ENCODE measurements at places on chromosomes 2 and 18.

DNA sequence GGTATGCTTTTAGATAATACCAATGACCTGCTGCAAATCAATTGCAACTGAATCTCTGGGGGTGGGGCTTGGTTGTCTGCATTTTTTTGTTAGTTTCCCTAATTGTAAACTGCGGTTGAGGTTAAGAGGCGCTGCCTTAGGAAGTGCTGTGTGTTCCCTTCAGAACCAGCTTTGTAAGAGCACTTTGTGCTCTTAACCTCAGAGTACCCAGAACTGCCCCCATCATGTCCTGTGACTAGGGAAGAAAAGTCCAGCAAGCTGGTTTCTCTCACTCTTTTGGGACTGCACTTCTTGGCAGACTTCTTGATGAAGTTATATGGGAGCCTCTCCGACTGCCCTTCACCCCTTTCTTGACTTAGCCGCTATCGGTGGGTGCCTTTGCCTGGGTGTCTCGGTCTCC lies 245.5 kb upstream of the CXCR4 start:
- no peak for DNase-seq

- no peak for DNase-seq
Measured at GRCh38 chr2:189014449-189015138, 40.4 kb downstream of the COL3A1 start.

GRCh38 chr18:70688286-70688685 lies 399.4 kb downstream of the SOCS6 start:
- DNase-seq, result no peak

DNA sequence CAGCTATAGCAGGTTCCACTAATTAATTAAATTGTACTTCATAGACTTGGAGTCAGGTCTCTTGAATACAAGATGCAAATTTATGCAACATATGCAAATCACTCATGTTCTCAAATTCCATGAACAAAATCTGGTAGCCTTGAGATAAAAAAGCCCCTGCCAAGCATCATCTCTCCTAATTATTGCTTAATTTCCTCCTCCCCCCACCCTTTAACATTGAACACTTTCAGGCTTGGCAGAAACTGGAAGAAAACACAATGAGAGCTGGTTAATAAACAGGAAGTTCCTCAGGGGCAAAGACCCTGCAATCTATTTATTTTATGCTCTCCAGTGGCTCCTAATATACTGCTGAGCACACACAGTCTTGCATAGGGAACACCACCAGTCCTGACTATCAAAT lies 35.6 kb upstream of the ACVR1 start:
- DNase-seq, result no peak

DNA sequence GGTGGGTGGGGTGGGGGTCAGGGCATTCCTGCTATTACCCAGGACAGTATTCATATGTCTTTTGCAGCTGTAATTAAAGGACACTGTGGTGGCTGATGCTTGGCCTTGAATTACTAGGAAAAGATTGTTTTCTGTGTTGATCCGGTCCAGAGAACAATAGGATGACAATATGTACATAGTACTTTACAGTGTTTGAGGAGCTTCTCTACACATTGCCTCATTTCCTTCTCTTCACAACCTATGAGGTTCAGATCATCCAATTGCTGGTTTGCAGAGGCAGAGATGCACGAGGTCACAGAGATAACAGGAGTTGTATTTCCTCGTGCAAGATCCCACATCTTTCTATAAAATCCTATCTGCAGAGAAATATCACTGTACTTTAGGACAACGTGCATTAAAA lies 119.5 kb downstream of the LIPG start:
- DNase-seq, result no peak

DNA sequence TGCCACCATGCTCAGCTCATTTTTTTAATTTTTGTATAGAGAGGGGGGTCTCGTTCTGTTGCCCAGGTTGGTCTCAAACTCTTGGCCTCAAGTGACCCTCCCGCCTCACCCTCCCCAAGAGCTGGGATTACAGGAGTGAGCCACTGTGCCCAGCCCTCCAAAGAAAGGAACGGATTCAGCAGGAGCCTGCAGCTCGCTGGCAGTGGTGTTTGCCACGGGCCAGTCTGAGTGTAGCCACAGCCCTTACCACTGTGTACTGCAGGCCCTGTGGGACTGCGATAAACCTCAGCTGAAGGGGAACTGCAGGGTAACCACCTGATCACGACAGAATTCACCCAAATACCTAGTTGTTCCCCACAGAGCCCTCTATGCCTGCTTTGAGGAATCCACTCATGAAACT lies 6.8 kb downstream of the COPS9 start:
- no peak for DNase-seq

DNA sequence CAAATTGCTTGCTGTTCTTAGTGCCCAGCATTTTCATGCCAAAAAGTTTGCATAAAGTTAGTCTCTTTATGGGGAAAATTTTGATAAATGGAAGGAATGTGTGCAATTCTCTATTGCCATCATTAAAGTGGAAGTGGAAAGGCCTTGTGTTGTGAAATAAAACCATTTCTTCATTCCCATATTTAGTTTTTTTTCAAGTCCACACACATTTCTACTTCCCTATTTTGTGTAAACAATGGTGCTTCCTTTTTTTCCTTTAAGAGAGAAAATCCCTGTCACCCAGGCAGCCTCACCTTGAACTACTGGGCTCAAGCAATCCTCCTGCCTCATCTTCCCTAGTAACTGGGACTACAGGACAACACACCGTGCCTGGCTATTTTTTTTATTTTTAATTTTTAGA lies 42.3 kb upstream of the NCOA1 start:
- no peak for DNase-seq

- no peak for DNase-seq
Measured at GRCh38 chr2:160355080-160355479, 138.5 kb downstream of the RBMS1 start.

DNA sequence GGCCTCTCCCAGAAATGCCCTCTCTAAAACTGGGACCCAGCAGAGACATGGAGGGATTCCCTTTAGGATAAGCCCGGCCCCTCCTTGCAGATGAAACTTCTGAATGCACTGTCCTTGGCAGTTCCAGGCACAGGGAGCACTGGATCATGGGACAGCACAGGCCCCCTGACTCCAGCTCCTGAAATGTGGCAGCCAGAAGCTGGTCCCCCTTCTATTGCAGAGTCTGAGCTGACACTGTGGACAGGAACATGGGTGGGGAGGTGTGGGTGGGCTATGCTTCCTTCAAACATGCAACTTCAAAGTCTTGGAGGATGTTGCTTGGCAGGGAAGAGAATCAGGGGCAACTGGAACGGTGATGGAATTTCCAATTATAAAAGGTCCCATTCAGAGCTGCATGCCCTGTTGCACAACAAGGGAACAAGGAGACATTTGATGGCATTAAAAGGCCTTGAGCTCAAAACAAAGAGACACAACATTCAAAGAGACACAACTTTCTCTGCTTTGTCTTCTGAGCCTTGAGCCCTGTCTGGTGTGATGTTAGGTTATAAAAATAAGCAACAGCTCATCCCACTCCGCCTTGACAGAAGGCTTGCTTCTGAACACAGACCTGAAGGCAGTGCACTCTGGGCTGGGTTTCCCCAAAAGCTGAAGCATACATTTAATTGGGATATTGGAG lies 239.0 kb downstream of the OSR1 start:
- no peak for DNase-seq

DNA sequence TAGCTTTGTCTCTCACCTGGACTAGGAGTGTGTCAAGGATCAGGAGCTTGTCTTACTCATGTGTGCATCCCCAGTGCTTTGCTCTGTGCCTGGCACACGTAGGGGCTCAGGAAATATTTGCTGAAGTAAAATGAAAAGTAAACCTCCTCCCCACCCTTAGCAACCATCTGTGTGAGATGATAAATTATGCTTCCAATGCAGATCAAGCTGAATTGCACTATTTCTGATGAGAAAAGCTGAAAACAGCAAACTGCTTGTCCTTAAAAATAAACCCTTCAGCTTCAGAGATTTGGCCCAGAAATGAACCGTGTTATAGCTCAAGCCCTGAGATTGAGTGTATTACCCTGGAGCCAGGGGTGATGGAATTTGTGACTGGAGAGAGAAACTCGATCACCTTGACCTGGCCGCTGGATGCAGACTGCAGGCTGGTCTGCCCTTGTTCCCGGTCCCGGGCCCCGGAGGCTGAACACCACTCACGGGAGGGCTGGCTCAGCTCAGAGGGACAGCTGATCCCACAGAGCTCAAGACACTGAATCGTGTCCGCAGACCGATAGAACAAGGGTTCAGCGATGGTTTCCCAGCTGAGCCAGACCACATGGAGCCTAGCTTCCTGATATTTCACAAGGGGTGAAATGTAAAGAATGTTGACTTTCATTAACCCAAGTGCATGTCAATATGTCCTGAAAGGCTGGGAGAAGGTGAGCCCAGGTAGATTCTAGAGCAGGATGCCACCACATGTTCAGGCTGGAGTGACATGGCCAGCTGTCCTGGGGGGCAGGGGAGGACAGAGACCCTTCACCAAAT lies 50.5 kb downstream of the DDX1 start:
- DNase-seq, result no peak

DNA sequence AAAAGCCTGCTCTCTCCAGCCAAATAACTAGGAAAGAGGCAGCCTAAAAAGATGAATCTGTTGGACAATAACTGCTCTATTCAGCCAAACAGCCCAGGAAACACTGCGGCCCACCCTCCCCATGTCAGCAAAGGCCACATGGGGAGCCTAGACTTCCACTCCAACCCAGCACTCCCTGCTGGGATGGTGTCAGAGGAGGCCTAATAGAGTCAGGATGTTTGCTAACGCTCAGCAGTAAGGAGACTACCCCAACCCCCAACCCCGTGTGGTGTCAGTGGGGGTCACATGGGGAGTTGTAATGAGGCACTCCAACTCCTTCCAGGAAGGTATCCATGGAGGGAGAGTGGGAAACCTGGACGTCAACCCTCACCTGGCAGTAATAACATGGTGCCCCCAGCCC lies 41.6 kb downstream of the ZBTB7C start:
- DNase-seq, result no peak

GRCh38 chr2:157625296-157625695 lies 3.4 kb downstream of the ACVR1C start:
- no peak for DNase-seq

- no peak for DNase-seq
Measured at GRCh38 chr2:102042196-102043081, 50.7 kb downstream of the IL1R2 start.

DNA sequence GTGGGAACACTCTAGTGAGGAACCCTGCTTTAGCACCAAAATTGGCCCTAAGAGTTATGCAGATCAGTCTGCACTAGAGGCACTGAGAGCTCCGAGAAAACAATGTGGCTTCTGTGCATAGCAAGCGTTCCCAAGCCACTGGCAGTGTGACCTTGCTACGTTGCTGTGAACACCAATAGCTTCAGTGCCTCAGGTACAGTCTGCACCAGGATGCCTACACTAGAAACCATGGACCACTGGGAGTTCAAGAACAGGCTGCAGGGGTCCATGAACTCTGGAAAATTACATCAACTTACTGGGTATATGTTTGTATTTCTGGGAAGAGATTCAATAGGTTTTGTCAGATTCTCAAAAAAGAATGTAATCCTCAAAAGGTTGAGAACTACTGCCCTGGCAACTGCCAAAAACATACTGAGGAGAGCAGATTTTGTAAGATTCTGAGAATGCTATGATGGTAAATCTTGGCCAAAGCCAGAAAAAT lies 18.3 kb upstream of the SP3 start:
- no peak for DNase-seq

- no peak for DNase-seq
Measured at GRCh38 chr2:11140492-11140891, 14.8 kb upstream of the SLC66A3 start.

DNA sequence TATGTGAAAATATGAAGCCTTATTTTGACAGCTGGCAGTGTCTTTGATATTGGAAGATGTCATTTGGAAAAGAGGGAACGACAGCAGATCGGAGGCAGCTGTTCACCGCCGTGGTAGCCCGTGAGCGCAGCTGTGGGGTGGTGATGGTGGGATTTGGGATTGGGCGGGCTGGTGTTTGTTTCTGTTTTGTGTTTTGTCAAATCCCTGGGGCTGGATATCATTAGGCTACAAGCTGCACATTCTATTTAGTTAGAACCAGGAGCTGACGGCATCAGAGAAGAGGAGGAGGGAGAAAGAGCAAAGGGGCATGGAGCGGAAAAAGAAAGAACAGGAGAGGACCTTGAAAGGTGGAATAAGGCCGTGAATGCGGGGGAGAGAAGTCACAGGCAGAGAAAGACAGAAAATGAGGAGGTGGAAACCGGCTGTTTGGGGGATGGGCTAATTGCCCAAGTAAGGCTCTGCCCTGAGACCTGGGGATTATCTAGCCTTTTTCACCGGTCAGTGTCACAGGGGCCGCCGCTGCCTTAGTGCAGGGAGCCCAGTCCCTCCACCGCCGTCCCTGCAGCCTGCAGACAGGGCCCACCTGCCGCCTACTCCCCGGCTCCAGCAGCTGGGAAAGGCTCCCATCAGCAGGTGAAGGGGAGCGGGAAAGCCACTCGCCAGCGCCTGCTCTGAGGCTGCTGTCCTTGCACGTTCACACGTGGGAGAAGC lies 88.0 kb downstream of the ZCCHC2 start:
- no peak for DNase-seq

DNA sequence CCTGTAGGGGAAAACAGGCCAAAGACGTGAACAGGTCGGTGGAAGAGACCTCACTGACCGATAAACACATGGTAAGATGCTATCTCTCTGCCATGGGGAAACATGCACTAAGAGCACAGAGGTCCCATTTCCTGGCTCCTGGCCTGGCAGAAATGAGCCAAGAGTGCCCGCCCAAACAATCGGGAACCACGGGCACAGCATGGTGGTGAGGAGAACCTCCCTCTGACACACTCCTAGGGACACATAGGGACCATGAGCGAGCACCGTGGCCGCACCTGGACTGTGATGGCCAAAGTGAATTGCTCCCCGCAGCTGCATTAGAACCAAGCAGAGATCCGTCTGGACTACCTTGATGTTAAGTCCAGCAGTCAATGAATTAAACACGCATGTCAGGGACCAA lies 11.1 kb downstream of the HS6ST1 start:
- DNase-seq, result no peak

DNA sequence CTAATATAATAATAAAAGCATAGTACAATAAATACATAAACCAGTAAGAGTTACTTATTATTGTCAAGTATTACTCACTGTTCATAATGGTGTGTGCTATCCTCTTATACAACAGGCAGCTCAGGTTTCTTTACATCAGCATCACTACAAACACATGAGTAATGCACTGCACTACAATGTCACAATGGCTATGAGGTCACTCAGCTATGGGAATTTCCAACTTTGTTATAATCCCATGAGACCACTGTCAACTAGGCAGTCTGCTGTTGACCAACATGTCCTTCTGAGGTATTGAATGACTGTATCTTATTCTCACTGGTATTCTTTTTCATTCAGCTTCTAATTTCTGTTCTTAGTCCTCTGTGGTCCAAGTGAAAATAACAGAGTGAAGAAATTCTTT lies 250.4 kb upstream of the DSEL start:
- DNase-seq, result no peak

GRCh38 chr2:223989856-223990232 lies 32.6 kb downstream of the MRPL44 start:
- DNase-seq, result no peak

- no peak for DNase-seq
Measured at GRCh38 chr18:38792731-38793130, 1227.1 kb upstream of the CELF4 start.

- no peak for DNase-seq
Measured at GRCh38 chr18:49733321-49733720, 80.0 kb downstream of the ACAA2 start.
